ENCODE measurements at places on chromosomes 11 and 22. TPM values are rescaled to one million over a fixed set of nuclear protein-coding genes. Genes with fewer than 3 reads are reported as not detected.
A peak's percentile ranks its signal among the peaks of the same experiment; 100 is the strongest.

GRCh38 chr11:114290503-114291235 is 5.5 kb upstream of the NNMT start:
- no peak overlapping the region for H3K27ac ChIP-seq
- no peak for DNase-seq
- no peak overlapping the region for H3K4me3 ChIP-seq
- H3K36me3 ChIP-seq: no peaks in the 10 kb centered on the region

DNA sequence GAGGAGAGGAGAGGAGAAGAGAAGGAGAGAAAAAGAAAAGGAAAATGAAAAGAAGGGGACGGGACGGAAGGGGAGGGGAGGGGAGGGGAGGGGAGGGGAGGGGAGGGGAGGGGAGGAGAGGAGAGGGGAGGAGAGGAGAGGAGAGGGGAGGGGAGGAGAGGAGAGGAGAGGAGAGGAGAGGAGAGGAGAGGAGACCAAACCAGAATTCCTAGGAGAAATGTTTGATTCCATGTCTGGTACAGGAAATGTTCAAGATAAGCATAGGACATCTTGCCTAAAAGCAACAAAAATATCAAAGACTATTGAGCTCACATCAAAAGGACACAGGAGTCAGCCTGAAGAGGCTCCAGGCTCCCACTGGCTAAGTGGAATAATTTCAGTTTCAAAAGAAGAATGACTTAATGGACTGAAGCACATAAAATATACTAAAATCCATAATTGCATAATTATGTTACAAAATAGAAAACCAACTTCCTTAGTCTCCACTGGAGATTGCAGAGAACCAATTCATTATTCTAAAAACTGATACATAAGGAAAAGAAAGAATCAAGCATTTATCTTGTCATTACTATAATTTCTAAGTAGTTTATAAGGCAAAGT is 101.1 kb upstream of the APOA1 start:
- H3K4me3 ChIP-seq: no peak overlapping the region
- DNase-seq: no peak
- no peak overlapping the region for H3K27ac ChIP-seq
- no peaks in the 10 kb centered on the region for H3K4me1 ChIP-seq
- H3K27me3 ChIP-seq: no peaks in the 10 kb centered on the region

GRCh38 chr11:78402847-78403246 is 14.8 kb downstream of the GAB2 start:
- peaks cover 14% of the 10 kb centered on the region for H3K4me1 ChIP-seq
- H3K36me3 ChIP-seq: no peaks in the 10 kb centered on the region
- no peak for DNase-seq
- H3K27ac ChIP-seq: no peak overlapping the region

- no peaks in the 10 kb centered on the region for H3K27me3 ChIP-seq
- no peak overlapping the region for H3K27ac ChIP-seq
- H3K36me3 ChIP-seq: no peaks in the 10 kb centered on the region
Observed at GRCh38 chr11:32847511-32847910, 17.8 kb downstream of the PRRG4 start.

DNA sequence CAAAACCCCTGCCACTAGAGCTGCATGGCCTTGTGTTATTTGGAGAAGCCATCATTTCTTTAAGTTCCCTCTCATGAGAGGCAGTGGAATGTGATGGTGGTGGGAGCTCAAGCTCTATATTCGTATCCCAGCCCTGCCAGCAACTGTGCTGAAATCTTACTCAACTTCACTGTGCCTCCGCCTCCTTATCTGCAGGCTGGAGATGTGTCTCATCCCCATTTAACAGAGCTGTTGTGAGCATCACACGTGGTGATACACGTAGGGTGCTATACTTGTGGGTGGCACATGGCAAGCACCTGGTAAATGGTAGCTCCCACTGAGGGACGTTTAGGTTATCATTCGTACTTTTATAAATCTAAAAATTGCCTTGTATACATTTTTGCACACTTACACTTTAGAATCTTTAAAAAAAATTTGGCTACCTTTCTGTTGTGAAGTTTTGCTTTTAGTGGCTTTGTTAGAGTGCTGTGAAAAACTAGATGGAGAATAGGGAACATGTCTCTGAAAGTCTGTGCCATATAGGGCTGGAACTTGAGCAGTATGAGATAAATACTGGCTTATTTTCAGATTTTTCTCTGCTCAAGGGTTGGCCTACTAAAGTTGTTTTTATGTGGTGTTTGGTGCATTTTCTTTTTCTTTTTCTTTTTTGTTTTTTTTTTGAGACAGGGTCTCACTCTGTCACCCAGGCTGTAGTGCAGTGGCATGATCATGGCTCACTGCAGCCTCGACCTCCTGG is 23.2 kb downstream of the TNRC6B start:
- DNase-seq: no peak
- no peak overlapping the region for H3K4me3 ChIP-seq
- H3K4me1 ChIP-seq: peaks cover 17% of the 10 kb centered on the region

DNA sequence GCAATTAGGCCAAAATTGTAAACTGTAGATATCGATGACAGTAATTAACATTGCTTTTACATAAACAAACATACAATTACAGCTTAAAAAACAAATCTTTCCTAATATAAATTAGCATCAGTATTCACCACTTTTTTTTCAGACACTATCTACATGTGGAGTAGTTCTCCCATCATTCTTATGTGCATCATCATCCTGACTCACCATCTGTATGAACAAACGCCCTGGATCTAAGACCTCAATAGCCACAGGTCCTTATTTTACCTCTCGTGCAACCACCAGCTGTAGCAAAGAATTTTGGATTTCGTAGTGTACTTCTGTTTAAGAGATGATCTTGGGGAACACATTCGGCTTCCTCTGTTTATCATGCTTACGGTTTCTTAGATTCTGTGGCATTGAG is 551.9 kb upstream of the KIRREL3 start:
- H3K27ac ChIP-seq: no peak overlapping the region
- no peaks in the 10 kb centered on the region for H3K4me1 ChIP-seq
- no peak overlapping the region for H3K4me3 ChIP-seq
- H3K36me3 ChIP-seq: no peaks in the 10 kb centered on the region
- no peak for DNase-seq

- no peaks in the 10 kb centered on the region for H3K27me3 ChIP-seq
- H3K4me1 ChIP-seq: no peaks in the 10 kb centered on the region
- H3K27ac ChIP-seq: no peak overlapping the region
- no peaks in the 10 kb centered on the region for H3K36me3 ChIP-seq
- no peak overlapping the region for H3K4me3 ChIP-seq
Observed at GRCh38 chr11:65435981-65436411, 13.4 kb downstream of the NEAT1 start.

DNA sequence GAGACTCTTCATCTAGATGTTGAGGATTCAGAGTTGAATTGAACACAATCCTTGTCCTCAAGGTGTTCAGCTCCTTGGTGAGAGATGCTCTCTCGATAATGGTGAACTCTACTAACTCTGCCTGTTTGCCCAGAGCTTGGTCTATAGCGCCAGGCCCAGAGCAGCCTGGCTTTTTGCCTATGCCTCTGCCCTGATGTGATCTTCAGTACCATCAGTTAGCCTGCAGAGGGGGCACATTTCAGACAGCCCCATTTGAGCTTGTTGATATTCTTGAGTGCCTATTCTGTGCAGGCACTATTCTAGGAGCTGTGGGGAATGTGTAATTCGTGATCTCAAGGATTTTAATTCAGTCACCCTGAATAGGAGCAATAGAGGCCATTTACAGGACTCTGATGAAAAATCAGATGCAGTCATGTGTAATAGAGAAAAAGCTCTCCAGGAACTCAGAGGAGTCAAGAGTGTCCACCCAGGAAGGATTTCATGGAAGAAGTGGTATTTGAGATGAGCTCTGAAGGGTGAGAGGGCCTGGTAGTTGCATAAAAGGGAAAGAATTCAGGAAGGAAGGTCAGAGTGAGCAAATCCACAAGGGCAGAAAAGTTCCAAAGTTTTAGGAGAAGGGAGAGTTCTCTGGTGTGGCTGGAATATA is 19.3 kb downstream of the GTPBP1 start:
- H3K27me3 ChIP-seq: no peaks in the 10 kb centered on the region
- H3K36me3 ChIP-seq: no peaks in the 10 kb centered on the region
- H3K27ac ChIP-seq: no peak overlapping the region
- no peak overlapping the region for H3K4me3 ChIP-seq

- H3K4me1 ChIP-seq: peaks cover 16% of the 10 kb centered on the region
- no peaks in the 10 kb centered on the region for H3K36me3 ChIP-seq
- H3K4me3 ChIP-seq: peak overlapping the region; percentile 51
- no peak overlapping the region for H3K27ac ChIP-seq
- DNase-seq: peak; percentile 87
Observed at GRCh38 chr11:61587541-61587941, 6.7 kb upstream of the SYT7 start.

- no peak for DNase-seq
- H3K4me1 ChIP-seq: no peaks in the 10 kb centered on the region
- no peak overlapping the region for H3K4me3 ChIP-seq
- H3K36me3 ChIP-seq: peaks cover 7% of the 10 kb centered on the region
- no peak overlapping the region for H3K27ac ChIP-seq
Observed at GRCh38 chr11:61309141-61309540, 14.0 kb upstream of the VWCE start.

DNA sequence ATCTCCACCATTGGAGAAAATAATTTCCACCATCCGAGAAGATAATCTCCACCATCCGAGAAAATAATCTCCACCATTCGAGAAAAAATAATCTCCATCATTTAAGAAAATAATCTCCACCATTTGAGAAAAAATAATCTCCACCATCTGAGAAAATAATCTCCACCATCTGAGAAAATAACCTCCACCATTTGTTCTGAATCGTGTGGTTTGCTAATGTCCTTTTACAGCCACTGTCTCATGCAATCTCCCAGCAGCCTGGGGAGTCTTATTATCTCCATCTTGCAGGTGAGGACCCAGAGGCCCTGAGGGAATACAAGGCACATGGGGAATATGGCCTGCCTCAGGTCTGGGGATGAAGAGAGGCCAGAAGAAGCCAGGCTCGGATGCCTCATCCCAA is 54.1 kb upstream of the TCF20 start:
- DNase-seq: no peak
- H3K4me3 ChIP-seq: no peak overlapping the region
- peaks cover 38% of the 10 kb centered on the region for H3K4me1 ChIP-seq
- no peaks in the 10 kb centered on the region for H3K36me3 ChIP-seq
- H3K27ac ChIP-seq: no peak overlapping the region
- H3K27me3 ChIP-seq: no peaks in the 10 kb centered on the region

- H3K36me3 ChIP-seq: no peaks in the 10 kb centered on the region
- peaks cover 70% of the 10 kb centered on the region for H3K27me3 ChIP-seq
- H3K4me3 ChIP-seq: peak overlapping the region; percentile 61
- DNase-seq: peak; percentile 49
- H3K4me1 ChIP-seq: peaks cover 48% of the 10 kb centered on the region
- H3K27ac ChIP-seq: no peak overlapping the region
Observed at GRCh38 chr11:19714387-19715363, 2.0 kb downstream of the NAV2 start.

The RFPL2 gene
- 1.8 TPM for total RNA-seq

The CHRNA10 gene
- total RNA-seq: 0.21 TPM

The OR8K1 gene
- not detected for total RNA-seq

The OR8D4 gene
- not detected for total RNA-seq

The PANX2 gene
- 0.88 TPM for total RNA-seq

The ADAMTS15 gene
- total RNA-seq: 0.25 TPM

The GLB1L3 gene
- total RNA-seq: 0.09 TPM

The CCDC89 gene
- 0.31 TPM for total RNA-seq

The CAPRIN1 gene
- total RNA-seq: 275 TPM

All from neural progenitor cell (in vitro differentiated cells).